ENCODE measurements at places on chromosomes 4 and X.

- DNase-seq, result no peak
Observed at GRCh38 chr4:3390288-3390811, 51.4 kb upstream of the HGFAC start.

DNA sequence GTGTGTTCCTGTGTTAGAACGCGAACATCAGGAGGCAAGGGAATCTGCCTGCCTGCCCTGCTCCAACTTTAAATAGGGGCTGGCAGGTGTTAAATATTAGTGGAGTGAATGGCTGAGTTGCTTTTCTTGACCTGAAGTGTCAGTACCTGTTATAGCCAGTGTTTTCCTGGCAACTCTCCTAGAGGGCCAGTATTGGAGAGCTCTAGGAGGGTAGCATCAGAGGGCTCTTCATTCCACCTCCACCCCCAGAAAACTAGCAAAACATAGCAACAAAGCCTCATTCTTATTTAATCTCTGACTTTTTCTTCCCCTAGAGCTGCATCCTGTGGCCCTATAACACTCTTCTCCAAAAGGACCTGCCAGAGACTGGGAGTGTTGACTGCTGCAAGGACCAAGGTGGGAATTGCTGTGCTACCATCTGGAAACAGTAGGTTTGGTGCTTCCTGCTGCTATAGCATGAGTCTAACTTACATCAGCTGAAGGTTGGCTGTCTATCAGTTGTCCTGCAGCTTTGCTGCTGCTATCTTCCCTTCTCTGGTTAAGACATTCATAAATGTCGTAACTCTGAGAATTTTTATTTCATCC is 33.5 kb downstream of the SGMS2 start:
- DNase-seq, result no peak

DNA sequence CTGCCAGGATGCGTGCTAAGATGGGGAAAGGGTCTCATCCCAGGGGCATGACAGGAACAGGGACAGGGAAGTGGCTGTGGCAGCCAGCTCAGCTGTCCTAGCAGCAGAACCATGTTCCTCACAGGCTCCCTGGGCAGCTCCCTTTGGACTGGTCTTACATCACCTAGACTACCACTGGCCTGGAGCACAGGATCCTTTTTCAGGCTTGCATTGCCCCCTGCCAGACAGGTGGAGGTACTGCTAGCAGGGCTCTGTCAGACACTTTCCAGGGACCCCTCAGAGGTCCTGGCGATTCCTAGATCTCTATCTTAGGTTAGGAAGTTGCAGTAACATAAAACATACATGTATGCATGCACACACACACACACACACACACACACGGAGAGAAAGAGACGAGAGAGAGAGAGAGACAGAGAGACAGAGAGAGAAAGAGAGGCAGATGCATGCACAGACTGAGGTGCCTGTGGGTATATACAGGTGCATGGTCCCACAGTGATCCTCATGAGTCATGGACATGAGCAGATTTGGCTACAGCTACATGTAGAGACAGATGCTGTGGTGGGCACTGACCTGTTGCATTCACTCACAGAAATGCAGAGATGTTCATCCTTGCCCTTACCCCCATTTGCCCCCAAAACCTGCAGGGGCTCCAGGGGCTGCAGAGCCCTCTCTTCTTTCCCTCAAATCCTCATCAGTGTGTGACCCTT is 63.6 kb downstream of the STARD8 start:
- no peak for DNase-seq

- DNase-seq, result no peak
Observed at GRCh38 chr4:61312526-61312925, 112.4 kb downstream of the ADGRL3 start.

- no peak for DNase-seq
Observed at GRCh38 chr4:182289809-182290208, 46.6 kb downstream of the TENM3 start.

DNA sequence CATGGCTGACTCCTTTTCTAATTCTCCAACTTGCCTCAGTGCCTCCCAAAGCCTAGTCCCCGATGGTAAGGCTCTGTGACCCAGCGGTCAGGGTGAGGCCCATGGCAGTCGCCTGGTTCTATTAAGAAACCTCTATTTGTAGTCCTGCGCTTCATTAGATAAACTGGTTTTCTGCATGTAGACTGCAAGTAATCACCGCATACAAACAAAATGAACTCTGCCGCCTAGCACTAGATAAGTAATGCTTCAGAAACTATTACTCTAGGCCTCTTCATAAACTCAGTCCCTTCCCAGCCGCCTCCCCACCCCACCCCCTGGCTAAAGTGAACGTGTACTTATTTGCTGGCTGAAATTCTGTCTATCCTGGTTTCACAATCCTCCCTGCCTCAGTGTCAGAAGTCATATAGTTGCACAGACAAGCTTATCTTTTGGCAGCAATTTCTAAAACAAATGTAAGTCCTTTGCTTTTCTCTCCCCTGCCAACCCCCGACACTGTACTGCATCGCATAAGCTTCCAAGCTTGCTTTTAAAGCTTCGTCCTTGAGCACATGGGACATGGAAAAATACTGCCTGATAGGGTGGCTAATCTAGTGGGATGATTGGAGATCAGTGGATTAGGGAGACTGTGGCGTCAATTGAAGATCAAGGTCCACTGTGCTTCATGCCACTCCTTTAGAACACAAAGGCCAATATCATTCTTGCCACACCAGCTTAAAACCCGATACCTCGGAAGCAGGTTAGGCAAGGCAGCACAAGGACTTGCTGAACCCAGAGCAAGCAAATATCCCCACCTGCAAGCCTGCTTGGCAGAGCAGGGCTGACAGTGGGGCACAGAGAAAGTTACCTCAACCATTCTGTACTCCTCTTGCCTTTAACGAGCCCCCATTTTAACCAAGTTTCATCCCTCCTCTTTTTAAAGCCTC is 125.8 kb downstream of the IRF2 start:
- no peak for DNase-seq

DNA sequence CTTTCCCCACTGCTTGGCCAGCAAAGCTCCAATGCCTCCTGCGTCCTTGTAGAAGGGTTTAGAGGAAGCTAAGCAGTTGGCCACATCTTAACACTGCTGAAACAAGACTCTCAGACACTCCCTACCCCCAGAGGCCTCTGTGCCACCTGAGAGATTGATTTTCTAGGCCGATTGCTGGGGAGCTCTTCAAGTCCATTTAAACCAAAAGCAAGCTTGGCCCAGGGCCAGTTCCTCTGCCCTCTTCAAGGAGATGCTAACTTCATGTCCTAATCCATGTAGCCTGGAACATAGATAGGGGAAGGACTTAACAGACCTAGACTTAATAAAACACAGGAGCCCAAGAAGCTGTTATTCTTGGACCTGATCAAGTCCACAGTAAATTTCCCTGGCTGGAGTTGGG is 27.2 kb upstream of the FMR1NB start:
- peak; percentile 0 for DNase-seq

- DNase-seq, result no peak
Observed at GRCh38 chr4:38673130-38673978, 9.4 kb downstream of the KLF3 start.

DNA sequence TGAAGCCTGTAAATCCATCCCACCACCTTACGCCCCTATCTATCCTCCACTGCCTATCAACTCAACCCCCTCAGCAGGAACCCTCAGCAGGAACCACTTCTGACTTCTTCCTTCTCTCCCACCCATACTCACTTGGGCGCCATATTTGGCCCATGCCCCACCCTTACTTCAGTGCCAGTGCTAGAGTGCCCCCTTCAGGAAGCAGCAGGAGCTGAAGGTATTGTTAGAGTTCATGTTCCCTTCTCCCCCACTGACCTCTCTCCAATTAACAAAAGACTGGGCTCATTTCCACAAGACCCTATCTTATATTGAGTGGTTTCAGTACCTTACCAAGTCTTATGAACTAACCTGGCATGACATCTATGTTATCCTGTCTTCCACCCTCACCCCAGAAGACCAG is 363.1 kb upstream of the SLIT2 start:
- DNase-seq, result no peak

GRCh38 chrX:8738588-8739189 is 6.8 kb upstream of the ANOS1 start:
- DNase-seq, result peak; percentile 53

DNA sequence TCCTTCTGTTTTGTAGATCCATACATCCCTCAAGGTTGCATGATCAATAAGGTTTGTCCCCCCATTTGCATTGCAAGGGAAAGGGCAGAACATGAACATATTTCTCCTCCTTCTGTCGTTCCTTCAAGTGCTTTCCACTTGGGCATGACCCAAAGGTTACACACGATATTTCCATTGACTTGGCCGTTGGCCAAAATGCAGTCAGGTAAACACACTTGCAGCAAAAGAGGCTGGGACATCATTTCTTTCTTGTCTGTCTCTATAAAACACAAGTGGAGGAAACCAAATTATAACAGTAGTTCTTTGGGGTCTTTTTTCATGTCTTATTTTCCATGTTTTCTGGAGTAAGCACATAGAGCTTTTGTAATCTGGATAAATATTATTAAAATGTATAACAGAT is 156.1 kb downstream of the FRAS1 start:
- DNase-seq, result no peak

GRCh38 chr4:52864793-52865192 is 2.7 kb downstream of the RASL11B start:
- no peak for DNase-seq

DNA sequence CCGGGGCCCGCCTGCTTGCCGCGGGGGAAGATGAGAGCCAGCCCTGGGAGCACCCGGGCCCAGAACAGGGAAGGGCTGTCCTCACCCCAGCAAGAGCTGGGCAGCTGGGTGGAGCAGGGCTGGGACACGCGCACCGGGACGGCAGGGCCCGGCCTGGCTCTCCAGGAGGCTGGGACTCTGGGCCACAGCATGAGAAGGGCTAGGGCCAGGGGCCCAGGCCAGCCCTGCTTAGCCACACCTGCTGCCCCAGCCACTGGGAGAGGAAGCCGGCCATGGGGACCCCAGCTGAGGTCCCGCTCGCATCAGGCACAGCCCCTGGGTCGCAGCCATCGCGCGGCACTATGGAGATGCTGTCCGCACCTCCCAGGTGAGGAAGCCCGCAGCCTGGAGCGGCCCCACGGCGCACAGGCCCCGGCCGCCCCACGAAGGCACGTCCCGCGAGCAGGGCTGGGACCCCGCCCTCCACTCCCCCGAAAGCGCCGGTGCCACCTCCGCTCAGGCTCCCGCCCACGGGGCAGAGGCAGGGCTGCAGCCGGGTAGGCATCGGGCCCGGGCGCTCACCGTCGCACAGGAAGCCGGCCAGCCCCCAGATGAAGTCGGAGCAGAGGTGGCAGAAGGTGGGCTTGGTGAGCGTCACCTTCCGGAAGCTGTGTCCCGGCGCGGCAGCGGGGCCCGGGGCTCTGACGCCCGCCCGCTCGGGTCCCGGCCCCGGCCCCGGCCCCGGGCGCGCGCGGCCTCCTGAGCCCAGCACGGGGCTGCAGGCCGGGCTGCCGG is 531 bp downstream of the DGKQ start:
- no peak for DNase-seq

DNA sequence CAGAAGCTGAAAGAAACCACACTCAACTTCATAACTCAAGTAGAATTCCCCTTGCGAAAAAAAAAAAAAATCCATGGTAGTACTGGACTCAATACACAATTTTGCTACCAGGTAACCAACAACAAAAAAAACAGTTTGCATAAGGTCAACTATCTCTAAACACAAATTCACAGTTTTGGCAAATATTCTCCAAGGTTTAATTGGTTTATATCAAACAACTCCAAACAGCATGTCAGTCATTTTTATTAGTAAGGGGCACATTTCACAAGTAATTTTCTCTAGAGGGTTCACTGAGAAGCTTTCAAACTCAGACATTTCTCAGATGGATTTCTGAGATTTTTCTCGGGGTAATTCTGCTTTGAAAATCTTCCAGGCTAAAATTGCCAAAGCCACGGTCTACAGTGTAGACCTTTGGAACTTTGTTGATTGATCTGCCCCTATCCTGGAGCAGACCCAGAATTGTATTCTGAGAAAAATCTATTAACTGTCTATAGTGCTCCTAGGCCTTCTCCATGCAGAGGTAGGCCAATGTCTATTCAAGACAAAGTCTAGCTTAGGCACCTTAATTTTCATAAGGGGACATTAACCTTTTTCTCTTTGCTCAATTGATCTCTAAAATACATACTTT is 73.7 kb upstream of the NFKB1 start:
- DNase-seq, result no peak

DNA sequence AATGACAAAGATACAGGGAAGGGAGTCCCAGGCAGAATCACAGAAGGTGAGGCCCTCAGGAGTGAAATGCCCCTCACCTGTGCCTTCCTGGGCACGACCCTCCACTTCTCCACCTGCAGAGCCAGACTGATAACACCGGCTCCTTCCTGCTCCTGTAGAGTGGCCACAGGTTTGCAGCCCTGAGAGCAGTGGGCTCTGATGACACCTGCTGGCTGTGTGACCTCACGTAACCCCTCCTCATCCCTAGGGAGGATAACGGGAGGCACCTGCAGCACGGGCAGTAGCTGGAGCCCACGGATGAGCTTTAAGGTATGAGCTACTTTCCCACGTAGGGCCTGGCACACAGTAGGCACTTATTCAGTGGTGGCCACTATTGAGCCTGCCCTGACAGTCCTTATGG is 25.5 kb upstream of the MAN2B2 start:
- DNase-seq, result no peak

DNA sequence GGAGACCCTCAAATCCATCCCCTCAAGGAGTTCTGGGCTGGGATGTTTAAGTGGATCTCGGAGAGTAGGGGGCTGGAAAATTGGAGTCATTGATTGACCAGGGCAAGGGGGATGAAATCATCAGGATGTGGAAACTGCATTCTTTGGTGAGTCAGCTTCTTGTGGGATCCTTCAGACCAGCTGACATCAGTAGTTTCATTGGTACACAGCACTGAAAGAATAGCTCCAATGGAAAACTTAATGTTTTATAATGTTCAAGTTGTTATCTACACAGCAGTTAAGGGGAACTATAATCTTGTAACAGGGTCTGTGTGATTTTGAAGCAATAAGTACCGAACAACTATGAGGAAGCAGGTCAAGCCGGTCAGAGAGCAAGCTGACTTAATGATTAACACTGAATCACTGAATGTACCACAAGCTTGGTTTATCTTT is 506.1 kb downstream of the RPA4 start:
- no peak for DNase-seq

- DNase-seq, result no peak
Observed at GRCh38 chr4:82905205-82905604, 4.7 kb downstream of the THAP9 start.

GRCh38 chrX:80266287-80266686 is 154.0 kb upstream of the TENT5D start:
- DNase-seq, result no peak

DNA sequence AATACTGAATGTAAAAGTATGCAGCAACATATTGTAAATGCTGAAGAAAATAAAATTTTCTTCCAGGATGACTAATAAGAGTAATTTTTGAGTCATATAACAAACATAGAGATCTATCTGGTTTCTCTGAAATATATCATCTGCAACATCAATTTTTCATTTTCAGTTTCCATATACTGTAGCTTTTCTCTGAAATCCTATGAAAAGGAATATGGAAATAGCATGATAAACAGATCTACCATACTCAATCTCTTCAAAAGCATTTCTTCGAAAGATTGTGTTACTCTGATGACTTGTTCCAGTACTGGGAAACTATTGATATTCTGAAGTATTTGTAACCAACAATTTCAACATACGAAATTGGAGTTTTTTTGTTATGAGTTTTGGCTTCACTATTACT is 1156.7 kb downstream of the FAM133A start:
- DNase-seq, result no peak

GRCh38 chr4:31089815-31090214 is 369.6 kb downstream of the PCDH7 start:
- no peak for DNase-seq
